Activated CD4-positive, alpha-beta T cell treated with anti-CD3 and anti-CD28 coated beads, Interleukin-2, Interleukin-6, amounts not matched to agents 100 ng/mL and 50 ng/mL, durations not matched to agents 16 hours and 8 hours (primary cell): ENCODE measurements at places on chromosomes 11 and 22.

DNA sequence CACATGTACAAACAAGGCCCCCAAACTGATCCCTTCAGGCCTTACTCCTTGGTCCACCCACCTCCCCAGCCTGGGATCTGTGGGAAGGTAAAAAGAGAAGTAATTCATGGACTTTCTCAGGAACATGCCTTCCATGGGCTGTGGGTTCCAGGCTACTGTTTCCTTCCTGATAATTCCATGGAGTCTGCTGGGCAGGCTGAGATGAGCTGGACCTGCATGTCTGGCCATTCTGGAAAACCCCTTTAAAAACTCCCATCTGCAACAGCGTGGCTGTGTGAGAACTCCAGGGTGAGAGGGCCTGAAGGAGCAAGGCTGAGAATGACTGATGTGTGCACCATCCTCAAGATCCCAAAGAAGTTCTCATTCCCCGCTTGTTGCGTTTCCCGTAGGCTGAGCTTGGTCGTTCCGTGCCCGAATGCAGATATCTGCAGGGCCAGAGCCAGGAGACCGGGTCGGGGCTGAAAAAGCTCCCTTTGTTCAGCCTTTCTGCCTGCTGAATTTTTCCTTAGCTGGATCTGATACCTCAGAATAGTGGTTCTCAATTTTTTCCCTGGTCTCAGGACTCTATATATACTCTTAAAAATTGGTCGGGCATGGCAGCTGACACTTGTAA lies 72.9 kb downstream of the NAT10 start:
- DNase-seq, result no peak

- no peak for DNase-seq
These were observed 170.2 kb downstream of the BUD13 start for GRCh38 chr11:116602637-116602942.

DNA sequence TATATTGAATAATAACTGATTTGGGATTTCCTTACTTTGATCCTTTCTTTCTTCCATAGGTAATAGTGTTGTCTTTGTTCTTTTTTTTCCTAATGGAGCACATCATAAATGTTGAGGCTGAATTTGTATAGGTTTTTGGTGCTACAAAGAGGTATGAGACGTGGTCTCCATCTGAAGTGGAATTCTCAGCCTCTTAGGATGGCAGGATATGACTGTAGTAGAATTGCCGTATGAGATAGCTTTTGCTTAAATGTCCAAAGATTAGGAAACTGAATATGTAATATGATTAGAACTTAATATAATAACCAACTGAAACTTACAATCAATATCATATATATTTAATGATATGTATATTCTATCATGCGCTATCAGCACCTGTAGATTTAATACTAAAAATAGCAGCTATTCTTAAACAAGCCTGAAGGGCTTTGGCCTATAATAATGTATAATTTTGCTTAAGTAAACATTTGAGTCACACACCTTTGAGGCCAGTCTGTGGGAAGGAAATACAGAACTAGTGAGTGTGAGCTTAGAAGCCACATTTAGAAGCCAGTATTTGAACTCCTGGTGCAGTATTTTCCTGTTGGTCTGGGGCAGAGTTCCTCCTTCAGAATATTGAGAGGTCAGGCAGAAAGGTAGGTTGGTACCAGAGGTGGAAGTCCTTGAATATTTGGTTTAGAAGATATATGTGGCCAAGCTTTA lies 62.6 kb downstream of the SWAP70 start:
- DNase-seq, result no peak

GRCh38 chr22:27772984-27773498 lies 28.5 kb downstream of the MN1 start:
- DNase-seq, result no peak

GRCh38 chr11:78930810-78931523 lies 356.3 kb upstream of the NARS2 start:
- DNase-seq, result no peak
